ENCODE measurements at places on chromosomes 7 and 10.

- H3K4me1 ChIP-seq: peaks cover 25% of the 10 kb centered on the region
- peak overlapping the region; percentile 53 for H3K27ac ChIP-seq
These were observed 256.9 kb downstream of the INHBA start for GRCh38 chr7:41445946-41446345.

GRCh38 chr10:77290528-77291155 is 347.0 kb downstream of the KCNMA1 start:
- DNase-seq: no peak
- no peak overlapping the region for H3K4me3 ChIP-seq
- no peaks in the 10 kb centered on the region for H3K36me3 ChIP-seq
- H3K27me3 ChIP-seq: peaks cover 4% of the 10 kb centered on the region
- H3K4me1 ChIP-seq: peaks cover 73% of the 10 kb centered on the region

- peaks cover 3% of the 10 kb centered on the region for H3K27me3 ChIP-seq
- H3K4me1 ChIP-seq: no peaks in the 10 kb centered on the region
- no peak overlapping the region for H3K27ac ChIP-seq
- no peak overlapping the region for H3K4me3 ChIP-seq
- no peaks in the 10 kb centered on the region for H3K36me3 ChIP-seq
- DNase-seq: no peak
These were observed 64.0 kb upstream of the CDK1 start for GRCh38 chr10:60714233-60714632.

DNA sequence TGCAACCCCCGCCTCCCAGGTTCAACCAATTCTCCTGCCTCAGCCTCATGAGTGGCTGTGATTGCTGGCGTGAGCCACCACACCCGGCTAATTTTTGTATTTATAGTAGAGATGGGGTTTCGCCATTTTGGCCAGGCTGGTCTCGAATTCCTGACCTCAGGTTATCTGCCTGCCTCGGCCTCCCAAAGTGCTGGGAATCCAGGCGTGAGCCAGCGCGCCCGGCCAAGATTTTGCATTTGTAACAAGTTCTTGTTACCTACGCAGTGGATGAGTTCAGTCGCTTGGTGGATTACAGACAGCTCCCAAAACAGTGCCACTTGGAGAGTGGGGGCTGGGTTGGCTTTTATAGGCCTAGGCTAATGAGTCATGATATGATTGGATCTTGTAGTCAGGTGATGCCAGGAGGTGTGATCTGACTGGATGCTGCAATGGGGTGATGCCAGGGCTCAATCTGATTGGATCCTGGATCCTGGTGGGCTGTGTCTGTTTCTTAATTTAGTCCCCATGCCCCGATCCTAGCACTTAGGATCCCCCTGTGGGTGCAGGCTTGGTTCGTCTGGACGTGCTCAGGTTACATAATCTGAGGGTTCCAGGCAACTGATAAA is 20.3 kb downstream of the SBDS start:
- DNase-seq: no peak
- no peaks in the 10 kb centered on the region for H3K4me1 ChIP-seq
- no peak overlapping the region for H3K4me3 ChIP-seq
- peaks cover 5% of the 10 kb centered on the region for H3K36me3 ChIP-seq
- peaks cover 3% of the 10 kb centered on the region for H3K27me3 ChIP-seq

DNA sequence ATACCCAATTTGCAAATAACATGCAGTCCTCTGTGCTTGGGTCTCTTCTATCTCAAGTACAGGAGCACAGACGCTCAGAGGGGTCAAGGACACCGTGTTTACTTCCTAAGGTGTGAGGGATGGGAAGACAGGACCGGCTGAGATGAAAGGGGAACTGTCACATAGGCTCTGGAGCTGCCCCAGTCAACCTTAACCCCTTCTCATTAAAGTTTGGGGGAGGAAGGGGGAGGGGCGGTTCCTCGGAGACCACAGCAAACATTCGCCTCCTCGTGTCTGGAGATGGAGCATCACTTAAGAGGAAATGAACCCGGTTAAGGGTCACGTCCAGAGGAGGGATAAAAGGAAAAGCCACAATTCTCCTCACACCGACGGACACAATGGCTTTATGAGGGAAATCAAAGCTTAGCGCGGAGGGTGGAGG is 1.1 kb downstream of the SH3PXD2A start:
- H3K4me1 ChIP-seq: peaks cover 82% of the 10 kb centered on the region
- H3K4me3 ChIP-seq: peak overlapping the region; percentile 89
- peak overlapping the region; percentile 53 for H3K27ac ChIP-seq
- H3K36me3 ChIP-seq: no peaks in the 10 kb centered on the region
- DNase-seq: peak; percentile 66

GRCh38 chr10:60964257-60965235 is 20.6 kb upstream of the RHOBTB1 start:
- peak; percentile 61 for DNase-seq
- no peaks in the 10 kb centered on the region for H3K36me3 ChIP-seq
- no peak overlapping the region for H3K27ac ChIP-seq

DNA sequence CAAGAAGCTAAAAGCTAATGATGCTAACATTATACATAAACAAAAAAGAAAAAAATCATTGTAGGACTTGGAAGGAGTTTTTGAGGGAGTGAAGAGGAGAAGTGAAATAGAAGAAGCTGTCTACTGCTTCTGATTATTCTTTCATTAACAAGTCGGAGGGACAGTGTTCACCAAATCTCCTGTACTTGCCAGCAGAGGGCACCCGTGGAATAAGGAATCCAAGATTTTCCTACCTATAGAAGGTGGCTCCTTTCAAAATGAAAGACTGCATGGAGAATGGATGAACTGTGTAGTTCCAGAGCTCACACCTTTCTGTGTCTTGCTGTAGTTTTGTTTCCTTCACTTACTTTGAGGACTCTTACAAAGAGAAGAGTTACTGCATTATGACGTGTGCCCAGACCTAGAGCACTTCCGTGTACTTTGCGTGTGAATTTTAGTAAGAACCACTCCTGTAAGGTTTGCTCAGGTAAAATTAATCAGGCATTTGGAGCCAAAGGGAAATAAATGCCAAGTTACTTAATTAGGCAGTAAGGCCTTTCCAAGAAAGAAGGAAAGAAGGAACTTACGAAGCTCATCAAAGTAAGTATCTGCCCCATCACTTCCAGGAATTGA is 145.1 kb downstream of the SEMA3D start:
- peaks cover 18% of the 10 kb centered on the region for H3K36me3 ChIP-seq
- DNase-seq: peak; percentile 74
